ENCODE measurements at places on chromosomes 12 and 14. TPM values are rescaled to one million over a fixed set of nuclear protein-coding genes. Genes with fewer than 3 reads are reported as not detected.

The CPNE6 gene
- total RNA-seq: not detected

The CMA1 gene
- not detected for total RNA-seq

The SAMD15 gene
- total RNA-seq: 0.38 TPM

The SLC38A4 gene
- not detected for total RNA-seq

The HIGD1C gene
- total RNA-seq: not detected

The NKX2-1 gene
- not detected for total RNA-seq

The KLHL33 gene
- 0.15 TPM for total RNA-seq

The ITGB7 gene
- 397 TPM for total RNA-seq

The PZP gene
- not detected for total RNA-seq

The KRT8 gene
- 0.91 TPM for total RNA-seq

The TTLL5 gene
- total RNA-seq: 25.3 TPM

The FLRT2 gene
- 0.03 TPM for total RNA-seq
